ENCODE measurements at places on chromosomes 3 and 15.

DNA sequence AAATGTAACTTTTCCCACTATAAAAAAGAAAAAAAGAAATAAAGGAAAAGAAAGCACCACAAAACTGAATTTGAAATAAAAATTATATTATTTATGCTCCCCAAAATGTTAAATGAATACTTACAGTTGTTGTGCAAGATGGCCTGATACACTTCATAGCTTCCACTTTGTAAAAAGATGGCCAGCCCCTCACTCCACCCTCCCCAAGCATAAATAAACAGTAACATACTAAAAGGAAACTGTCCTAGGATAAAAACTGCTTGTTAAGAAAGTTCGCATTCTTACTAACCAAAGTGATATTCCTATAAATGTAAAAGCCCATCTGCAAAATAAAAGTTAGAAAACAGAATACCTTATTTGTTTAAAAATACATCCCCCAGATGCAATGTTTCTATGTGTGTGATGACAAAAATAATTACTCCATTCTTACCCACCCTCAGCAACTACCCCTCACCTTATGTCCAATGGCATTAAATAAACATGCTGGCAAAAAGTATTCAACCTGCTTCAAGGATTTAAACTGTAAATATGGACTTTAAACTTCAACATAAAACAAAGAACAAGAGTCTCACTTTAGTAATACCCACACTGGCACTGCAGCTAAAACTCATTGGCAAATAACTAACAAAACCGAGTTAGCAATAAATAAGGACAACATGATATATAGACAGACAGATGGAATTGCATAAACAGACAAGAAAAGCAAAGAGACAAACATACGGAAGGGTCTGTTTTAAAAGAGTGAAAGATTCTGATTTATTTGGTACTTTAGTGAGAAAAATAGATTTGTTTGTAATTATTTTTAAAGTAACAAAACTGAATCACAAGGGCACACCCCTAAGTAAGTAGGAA lies 47.7 kb downstream of the ZBTB20 start:
- DNase-seq: no peak

- no peak for DNase-seq
These were observed 10.0 kb upstream of the GRAMD1C start for GRCh38 chr3:113828600-113828999.

GRCh38 chr3:59313365-59313764 lies 263.5 kb upstream of the CFAP20DC start:
- DNase-seq: peak; percentile 24

GRCh38 chr15:84398763-84399701 lies 163.5 kb downstream of the GOLGA6L4 start:
- DNase-seq: no peak

- DNase-seq: no peak
These were observed 188.3 kb downstream of the IL5RA start for GRCh38 chr3:2921903-2922302.
